Stimulated activated CD8-positive, alpha-beta memory T cell treated with anti-CD3 and anti-CD28 coated beads, Interleukin-7, amount 100 ng/mL, for 1 hour (primary cell): ENCODE measurements at places on chromosomes 6 and 20.

DNA sequence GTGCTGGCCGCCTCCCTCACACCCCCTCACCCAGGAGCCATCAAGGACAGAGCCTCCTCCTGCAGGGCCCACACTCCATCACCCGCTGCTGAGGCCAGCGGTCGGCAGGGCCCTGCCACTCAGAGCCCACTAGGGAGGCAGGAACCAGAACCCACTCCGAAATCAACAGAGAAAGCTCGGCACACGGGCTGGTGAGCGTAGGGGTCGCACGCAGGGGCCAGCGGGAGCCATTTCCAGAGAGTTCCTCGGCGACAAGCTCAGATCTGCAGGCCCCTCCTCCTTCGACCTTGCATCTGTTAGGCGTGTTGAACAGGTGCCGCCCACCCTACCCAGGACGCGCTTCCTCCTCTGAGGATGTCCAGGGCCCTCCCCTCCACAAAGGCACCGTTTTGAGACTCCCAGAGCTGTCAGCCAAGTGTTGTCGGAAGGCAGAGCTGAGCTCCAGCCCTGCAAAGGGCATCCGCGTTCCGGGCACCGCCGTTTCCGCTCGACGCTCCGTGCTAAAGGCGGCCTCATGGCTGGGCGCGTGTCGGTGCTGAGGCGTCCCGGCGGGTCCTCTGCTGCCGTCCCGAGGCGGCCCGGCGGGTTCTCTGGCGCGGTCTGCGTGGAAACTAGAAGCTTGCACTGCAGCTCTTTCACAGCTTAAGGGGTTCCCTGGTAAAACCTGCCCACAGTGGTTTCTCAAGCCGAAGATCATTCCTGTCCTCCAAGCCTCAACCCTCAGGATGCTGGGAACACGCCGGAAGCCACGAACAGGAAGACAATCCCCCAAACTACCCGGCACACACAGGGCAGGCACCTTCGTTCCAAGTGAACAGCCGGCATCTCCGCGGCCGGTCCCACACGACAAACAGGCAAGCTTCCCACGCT is 6.8 kb downstream of the KCNQ2 start:
- DNase-seq: no peak

DNA sequence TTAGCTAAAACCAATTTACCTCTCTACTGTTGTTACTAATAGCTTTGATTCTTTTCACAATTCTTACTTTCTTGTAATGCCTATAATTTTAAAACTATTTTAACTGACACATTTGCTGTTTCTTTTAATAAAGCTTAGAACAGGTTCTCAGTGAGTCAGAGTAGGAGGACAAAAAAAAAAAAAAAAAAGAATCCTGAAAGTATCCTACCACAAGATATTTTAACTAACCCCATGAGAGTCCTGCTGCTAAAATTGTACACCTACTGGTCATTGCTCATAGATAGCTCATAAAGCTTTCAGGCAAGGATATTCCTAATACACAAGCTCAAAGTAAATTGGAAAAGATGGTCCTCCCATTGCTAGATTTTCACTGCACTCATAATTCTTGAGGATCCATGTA is 301.0 kb downstream of the CENPW start:
- no peak for DNase-seq

- no peak for DNase-seq
These were observed 180.7 kb downstream of the EPHA7 start for GRCh38 chr6:93238632-93239031.

DNA sequence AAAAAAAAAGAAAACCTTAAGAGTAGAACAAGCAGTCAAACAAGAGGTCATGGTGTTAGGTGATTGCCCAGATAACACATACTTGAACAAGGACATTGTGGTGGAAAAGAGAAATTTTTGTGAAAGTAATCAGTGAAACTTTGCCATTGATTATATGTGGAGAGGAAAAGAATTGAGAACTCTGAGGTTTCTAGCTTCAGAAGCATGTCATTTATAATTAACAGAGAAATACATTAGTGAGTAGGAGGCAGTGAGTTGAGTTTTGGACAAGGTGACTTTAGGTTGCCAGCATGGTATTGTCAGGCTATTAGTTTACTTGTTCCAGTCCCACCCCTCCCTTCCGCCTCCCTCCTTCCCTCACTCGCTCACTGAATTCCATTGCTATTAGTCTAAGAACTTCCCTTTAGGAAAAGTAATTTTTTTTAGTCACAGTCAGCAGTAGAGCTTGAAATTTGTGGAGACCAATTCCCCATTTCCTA is 17.2 kb downstream of the TAB2 start:
- DNase-seq: no peak

DNA sequence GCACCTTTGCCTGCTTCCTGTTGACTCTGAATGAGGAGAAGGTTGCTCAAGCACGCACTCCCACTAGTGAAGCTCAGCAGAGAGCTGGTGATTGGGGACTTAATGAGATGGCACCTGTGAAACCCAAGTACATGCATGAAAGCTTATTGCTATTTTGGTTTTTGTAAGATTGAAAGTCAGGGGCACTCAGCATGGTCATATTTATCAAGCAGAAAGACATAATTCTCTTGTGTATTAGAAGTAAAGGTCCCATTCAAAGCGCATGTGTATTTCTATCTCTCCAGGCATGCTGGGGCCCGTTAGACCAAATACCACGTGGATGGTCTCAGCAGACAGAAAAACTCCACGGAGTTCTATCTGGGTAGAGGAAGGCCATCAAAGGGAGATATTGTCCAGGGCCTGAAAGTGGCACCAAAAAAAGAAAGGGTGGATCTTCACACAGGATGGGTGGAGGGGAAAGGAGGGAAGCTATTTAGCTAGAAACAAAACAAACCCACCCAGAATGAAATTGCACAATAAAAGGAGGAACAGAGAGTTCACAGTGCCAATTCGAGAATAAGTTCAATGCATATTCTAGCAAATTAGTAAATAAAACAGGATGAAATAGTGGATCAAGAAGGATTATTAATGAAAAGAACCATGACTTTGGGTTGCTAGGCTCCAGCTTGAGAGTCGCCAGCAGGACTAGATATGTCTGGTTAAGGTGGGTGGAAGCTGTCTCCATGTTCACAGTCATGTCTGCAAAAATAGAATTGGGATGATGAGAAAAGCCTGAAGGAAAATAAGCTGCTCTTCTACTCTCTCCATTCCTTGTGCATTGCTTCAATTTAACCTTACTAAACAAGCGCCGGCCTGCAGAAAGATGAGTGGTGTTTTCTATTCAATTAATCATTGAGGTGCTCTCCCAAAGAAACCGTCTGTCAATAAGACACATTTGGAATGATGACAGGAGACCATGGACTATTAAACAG is 224.9 kb upstream of the DTNBP1 start:
- no peak for DNase-seq

GRCh38 chr6:119587537-119587936 is 238.0 kb upstream of the MAN1A1 start:
- DNase-seq: no peak
